Hematopoietic multipotent progenitor cell treated with erythropoietin and hydrocortisone succinate and interleukin-3 and kit ligand, for 17 days (in vitro differentiated cells): ENCODE measurements at places on chromosomes 2 and 18.

GRCh38 chr2:275466-275865 lies 10.7 kb downstream of the ACP1 start:
- DNase-seq: no peak

DNA sequence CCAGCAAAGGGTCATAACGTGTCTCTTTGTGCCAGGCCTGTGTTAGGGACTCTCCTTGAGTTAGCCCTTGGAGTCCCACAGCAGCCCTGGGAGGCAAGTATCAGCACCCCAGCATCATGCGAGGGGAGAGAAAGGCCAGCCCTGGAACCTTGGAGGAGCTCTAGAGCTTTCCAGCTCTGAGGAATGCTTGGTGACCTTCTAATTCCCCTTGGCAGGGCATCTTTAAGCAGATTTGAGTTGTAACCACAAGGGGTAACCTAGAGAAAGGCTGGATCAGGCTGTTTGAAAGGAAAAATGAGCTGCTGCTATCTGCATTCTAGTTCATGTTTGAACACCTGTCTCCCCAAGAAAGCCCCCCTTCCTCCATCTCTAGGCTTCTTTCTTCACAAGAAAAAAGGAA lies 23.8 kb upstream of the ODC1 start:
- no peak for DNase-seq

DNA sequence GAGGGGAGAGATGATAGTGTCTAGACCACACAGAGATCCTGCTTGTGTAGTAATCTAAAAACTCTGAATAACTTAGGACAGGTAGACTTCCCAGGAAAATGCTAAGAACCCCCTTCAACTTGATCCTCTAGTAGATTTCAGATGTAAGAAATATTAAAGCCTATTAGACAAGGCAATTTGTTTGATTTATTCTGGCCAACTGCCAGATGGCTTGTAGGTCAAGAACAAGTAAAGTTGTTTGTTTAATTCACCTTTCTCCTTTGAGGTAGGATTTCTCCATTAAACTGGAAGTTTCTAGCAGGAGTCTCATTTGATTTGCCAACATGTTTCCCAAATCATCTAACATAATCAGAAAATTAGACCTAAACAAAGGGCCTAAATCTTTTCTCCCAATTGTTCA lies 48.6 kb downstream of the SH3RF3 start:
- no peak for DNase-seq

DNA sequence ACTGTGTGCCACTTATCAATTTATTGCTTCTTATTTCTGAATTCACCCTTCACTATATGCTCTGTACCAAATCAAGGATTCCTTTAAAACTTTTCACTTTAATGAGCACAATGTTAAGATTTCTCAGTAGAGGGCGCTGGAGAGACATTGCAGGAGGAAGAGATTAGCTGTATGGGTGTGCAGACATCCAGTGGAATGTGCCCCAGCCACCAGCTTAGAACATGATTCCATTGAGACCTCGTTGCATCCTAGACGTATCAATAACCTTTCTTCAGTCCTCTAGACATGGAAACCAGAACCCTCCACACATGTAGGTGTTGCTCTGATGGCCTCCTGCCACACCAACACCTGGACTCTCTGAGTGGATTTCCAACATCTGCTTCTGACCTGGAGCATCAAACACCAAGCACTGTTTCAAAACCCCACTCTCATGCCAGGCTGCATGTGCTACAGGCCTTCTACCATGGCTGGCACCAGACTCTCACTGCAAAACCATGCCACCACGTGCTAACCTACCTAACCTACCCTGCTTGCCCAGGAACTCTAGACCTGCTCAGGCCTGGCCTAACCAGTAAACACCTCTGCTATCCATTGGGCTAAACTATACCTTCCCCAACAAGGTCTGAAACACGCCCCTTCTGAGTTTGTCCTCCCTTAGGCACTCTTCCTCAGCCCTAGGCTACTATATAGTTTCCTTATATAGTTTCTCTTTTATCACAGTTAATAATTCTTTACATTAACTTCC lies 633.2 kb upstream of the PKDCC start:
- DNase-seq: no peak

- no peak for DNase-seq
These were observed 311.1 kb downstream of the NR4A2 start for GRCh38 chr2:156021146-156022040.

GRCh38 chr18:46574000-46574742 lies 82.8 kb downstream of the LOXHD1 start:
- no peak for DNase-seq

DNA sequence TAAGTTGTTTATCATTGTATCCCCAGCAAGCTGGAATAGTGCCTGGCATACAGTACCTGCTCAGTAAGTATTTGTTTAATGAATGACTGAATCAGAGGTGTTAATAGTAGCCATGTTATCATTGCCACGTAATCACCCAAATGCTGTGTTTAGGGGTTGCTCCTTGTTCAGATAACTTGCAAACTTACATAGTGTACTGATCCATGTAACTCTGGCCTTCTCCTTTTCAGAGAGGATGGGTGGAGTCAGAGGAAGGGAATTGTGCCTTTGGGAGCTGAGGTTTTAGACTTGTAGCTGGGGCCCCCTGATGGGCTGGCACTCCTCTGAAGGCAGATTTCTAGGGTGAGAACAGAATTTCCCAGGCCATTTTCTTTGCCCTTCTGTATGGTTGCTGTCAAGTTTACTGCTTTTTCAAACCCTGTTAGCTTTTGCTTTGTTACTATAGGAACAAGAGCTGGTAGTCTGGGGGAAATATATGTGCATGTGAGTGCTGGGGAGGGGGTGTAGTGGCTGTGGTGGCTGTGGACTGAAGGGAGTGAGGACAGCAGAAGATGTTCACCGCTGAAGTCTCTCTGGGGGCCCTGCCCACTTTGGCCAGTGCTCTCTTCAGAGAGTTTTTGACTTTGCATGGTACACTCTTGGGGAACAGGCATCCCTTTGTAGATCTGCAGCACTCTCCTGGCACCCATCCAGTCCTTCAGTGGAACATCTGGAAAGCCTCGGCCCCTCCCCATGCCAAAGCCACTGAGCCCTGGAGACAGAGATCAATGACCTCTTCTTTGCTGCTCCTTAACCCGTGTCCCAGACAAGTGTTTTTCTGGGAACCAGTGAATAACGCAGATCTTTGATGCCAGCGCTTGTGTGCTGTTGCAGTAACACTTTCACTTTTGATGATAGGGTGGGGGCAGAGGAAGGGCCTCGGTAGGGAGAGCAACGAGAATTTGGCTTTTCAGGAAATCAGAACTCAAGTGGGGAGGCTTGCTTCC lies 209.0 kb downstream of the PRKCE start:
- no peak for DNase-seq

DNA sequence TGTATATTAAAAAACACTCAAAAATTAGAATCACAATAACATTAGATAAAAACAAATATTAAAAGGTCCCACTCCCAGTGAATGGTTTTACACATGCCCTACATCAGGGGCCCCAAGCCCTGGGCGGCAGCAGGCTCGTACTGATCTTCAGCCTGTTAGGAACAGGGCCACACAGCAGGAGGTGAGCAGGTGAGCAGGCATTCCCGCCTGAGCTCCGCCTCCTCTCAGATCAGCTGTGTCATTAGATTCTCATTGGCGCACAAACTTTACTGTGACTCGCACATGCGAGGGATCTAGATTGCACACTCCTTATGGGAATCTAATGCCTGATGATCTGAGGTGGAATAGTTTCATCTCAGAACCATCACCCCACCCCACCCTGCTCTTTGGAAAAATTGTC lies 74.2 kb downstream of the MBD2 start:
- DNase-seq: no peak

GRCh38 chr2:164145093-164145987 lies 409.5 kb upstream of the FIGN start:
- no peak for DNase-seq

GRCh38 chr2:145906354-145906753 lies 1386.4 kb upstream of the ZEB2 start:
- no peak for DNase-seq

GRCh38 chr2:112065486-112065885 lies 10.4 kb downstream of the TMEM87B start:
- no peak for DNase-seq
